ENCODE measurements at places on chromosomes 11 and 22. TPM values are rescaled to one million over a fixed set of nuclear protein-coding genes. Genes with fewer than 3 reads are reported as not detected.

GRCh38 chr11:9530020-9530621, 43.3 kb upstream of the WEE1 start:
- H3K27ac ChIP-seq, result no peak overlapping the region
- peaks cover 21% of the 10 kb centered on the region for H3K36me3 ChIP-seq
- DNase-seq, result no peak
- H3K4me1 ChIP-seq, result no peaks in the 10 kb centered on the region

- H3K36me3 ChIP-seq, result no peaks in the 10 kb centered on the region
- H3K4me3 ChIP-seq, result no peak overlapping the region
- H3K27me3 ChIP-seq, result no peaks in the 10 kb centered on the region
- DNase-seq, result no peak
- no peaks in the 10 kb centered on the region for H3K4me1 ChIP-seq
Measured at GRCh38 chr11:62961017-62961570, 23.7 kb downstream of the SLC22A6 start.

GRCh38 chr11:44785856-44786607, 59.3 kb downstream of the TSPAN18 start:
- DNase-seq, result peak; percentile 55
- H3K36me3 ChIP-seq, result no peaks in the 10 kb centered on the region
- no peaks in the 10 kb centered on the region for H3K27me3 ChIP-seq
- peaks cover 12% of the 10 kb centered on the region for H3K4me1 ChIP-seq

DNA sequence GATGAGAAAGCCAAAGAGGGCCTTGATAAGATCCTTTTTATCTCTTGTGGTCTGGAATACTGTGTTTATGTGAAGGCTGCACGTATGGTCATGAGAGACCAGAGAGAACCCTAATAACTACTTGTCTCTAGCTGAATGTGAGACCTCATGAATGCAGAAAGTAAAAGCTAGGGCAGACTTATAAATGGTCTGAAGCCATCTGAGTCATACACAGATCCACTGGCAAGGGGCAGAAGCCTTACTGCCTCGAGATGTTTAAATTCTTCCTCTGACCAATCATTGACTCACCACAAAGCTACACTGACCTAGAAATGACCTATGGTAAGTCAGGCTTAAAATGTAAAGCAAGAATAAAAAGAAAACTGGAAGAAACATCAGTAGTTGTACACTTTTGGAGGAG, 22.7 kb upstream of the OR4B1 start:
- H3K4me3 ChIP-seq, result no peak overlapping the region
- no peaks in the 10 kb centered on the region for H3K27me3 ChIP-seq
- no peak for DNase-seq

GRCh38 chr11:134846328-134847082, 434.5 kb upstream of the B3GAT1 start:
- no peak overlapping the region for H3K27ac ChIP-seq
- no peak overlapping the region for H3K4me3 ChIP-seq
- DNase-seq, result peak; percentile 13

DNA sequence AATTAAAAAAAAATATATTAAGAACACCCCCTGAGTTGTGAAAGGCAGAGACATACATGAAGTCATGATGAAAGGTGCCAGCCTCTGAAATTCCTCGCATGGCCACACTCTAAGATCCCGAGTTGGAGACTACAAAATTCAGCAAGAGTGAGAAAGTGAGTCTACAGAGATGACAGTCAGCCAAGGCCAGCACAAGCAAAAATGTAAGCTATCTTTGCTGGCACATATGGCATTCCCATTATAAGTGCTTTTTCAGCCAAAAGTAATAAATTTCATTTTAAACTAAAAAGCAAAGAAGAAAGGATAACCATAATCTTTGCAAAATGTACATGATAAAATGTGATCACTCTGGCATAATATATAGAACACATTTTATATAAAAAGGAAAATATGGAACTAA, 40.6 kb downstream of the FANCF start:
- H3K27ac ChIP-seq, result no peak overlapping the region
- H3K27me3 ChIP-seq, result no peaks in the 10 kb centered on the region
- no peaks in the 10 kb centered on the region for H3K4me1 ChIP-seq
- DNase-seq, result no peak
- no peak overlapping the region for H3K4me3 ChIP-seq

NCF4 gene
- not detected for total RNA-seq

KCNJ4 gene
- total RNA-seq, result 0.92 TPM

GAB4 gene
- total RNA-seq, result not detected

STX3 gene
- total RNA-seq, result 37.7 TPM

AP5B1 gene
- 9.4 TPM for total RNA-seq

JAM3 gene
- total RNA-seq, result 30.0 TPM
